ENCODE measurements at places on chromosomes 12 and 14. TPM values are rescaled to one million over a fixed set of nuclear protein-coding genes. Genes with fewer than 3 reads are reported as not detected.

DNA sequence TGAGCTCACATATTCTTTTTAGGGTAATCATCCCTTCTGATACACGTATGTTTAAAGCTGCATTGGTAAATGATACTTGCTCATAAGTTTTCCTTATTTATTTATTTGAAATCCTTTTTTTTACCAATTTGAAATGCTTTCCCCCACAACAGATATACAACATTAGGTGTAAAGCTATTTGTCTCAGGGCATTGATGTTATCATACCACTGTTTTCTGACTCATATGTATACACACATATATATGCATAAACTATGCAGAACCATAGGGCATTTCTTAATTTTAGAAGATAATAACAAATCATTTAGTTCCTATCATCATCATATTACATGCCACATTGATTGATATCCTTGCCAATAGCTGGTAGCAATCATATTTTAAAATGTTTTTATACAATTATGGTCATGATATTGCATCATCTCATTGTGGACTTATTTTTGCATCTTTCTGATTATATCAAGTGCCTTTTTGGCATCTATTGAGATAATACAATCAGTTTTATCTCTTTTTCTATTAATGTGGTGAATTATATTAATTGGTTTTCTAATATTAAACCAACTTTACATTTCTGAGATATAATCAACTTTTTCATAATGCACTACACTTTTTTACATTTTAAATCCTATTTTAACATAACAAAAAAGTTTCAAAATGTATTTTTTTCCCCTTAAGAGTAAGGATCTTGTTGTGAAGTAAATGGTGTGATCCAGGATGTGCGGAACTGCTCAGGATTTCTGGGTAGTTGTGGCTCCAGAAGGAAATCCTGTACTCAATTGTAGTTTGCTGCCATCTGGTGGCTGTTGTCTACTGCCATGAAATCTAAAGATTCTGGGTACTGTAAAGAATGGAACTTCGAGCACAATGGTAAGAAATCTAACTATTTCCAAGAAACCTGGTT lies 16.7 kb downstream of the OR9K2 start:
- peak; percentile 34 for DNase-seq

- DNase-seq = no peak
Observed at GRCh38 chr12:124093297-124093696, 120.3 kb downstream of the ZNF664 start.

GRCh38 chr12:117686911-117687377 lies 281.8 kb downstream of the KSR2 start:
- DNase-seq = peak; percentile 11

DNA sequence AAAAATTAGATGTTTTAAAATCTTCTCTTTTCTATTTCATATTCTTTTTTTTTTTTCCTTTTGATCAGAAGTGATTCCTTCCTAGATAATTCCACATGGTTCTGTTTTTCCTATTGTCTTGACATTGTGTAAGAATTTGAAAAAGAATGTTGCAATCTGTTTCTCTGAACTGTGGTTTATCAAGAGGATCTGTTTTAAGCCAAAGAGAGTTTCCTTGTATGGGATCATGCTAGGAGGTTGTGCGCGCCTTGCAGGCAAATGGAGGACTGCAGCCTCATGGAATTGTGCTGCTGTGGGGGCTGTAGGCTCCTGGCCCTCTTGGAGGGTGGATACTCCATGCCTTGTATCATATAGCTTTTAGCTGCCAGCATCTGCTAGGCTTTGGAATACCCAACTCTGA lies 43.3 kb upstream of the MBIP start:
- DNase-seq = no peak

DNA sequence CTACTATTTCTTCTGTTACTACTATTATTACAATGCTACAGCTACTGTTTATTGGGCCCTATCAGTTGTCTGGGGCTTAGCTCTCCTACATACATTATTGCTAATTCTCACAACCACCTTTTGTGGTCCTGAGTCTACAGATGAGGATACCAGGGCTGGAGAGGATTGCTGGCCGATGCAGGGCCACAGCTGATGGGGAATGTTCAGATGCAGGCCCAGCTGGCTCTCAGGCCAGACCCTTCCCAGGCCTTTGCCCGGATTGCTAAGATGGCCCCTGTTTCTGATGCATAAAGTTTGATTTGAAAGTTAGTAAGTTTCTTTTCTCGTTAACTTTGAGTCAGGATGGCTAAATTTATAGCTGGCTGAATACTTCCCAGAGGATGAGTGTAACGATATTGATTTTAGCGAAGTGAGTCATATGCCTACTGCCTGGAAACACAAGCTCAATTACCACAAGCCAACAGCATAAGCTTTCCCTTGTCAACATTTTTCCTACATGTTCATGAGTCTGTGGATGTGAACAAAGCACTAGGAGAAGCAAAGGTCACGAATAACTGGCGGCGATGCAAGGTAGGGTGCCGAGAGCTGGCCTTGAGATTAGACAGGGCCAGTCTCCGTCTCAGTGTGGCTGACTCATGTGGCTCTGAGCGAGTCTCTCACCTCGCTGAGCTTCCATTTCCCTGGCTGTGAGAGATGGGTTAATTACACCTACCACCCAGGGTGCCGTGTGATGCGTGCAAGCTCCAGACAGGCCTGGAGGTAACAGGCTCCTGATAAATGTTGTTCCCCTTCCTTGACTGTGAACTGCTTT lies 111.0 kb downstream of the BEGAIN start:
- DNase-seq = peak; percentile 85

- peak; percentile 26 for DNase-seq
Observed at GRCh38 chr14:86654558-86655184, 1124.7 kb downstream of the FLRT2 start.

KCNK10 gene
- total RNA-seq = 0.60 TPM

BCL11B gene
- total RNA-seq = 7.9 TPM

DNA sequence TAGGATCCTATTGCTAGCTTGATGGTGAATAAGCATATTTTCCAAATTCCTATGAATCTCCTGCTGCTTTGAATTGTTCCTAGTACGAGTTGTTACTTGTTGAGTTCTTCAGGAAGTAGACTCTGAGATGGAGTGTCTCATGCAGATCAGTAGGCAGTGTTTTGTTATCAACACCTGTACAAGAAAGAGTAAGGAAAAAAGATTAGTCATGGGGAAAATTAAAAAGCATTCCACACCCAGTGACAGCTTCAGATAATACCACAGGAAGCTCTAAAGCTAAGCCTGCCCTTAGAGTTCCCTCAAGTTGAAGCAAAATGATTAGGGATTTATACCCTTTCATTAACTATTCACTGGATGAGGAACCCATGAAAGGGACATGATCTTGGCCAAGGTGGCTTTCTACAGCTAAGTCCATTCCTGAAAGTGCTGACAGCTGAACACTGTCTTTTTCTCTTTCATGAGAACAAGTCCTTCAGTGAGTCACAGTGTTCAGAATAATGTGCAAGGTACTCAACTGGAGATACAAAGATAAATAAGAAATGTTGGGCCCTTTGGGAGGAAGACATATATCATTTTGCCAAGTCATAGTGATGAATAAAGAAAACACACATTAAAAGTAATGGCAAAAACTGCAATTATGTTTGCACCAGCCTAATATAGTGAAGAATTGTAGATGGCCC lies 49.1 kb downstream of the CCER1 start:
- no peak for DNase-seq

GRCh38 chr14:100307766-100308426 lies 1.7 kb upstream of the SLC25A29 start:
- DNase-seq = no peak

SPTB gene
- 3.1 TPM for total RNA-seq

- no peak for DNase-seq
Observed at GRCh38 chr14:81555051-81555450, 21.4 kb upstream of the SEL1L start.

GRCh38 chr14:45811155-45811554 lies 558.2 kb upstream of the MIS18BP1 start:
- DNase-seq = no peak

- no peak for DNase-seq
Observed at GRCh38 chr14:90850487-90850886, 34.3 kb upstream of the TTC7B start.

DNA sequence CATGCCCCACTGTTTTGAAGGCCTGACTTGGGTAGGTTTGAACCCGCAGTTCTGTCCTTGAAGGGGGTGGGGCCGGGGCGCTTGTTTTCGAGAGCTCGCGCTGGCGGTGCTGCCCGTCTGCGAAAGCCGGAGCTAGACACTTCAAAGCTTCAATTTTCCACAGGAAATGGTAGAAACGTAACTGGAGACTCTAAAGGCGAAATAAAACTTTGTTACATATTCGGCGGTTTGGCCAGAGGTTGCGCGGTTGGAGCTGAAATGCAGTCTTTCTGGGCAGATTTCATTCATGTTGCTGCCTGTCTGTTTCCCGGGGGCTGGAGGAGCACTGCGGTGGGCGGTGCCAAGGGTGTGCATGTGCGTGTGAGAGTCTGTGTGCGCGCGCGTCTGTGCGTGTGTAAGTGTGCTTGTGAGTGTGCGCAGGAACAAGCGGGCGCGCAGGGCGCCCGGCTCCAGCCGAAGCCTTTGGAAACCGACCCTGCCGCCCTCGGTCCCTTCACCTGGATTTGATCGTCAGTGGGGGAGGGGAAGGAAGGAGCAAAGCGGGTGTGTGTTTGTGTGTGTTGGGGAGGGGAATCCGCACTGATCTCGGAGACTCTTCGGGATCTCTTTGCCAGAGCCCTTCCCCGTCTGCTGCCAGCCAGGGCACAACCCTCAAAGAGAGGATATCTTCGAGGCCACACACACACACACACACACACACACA lies 227.7 kb upstream of the CRY1 start:
- no peak for DNase-seq

DNA sequence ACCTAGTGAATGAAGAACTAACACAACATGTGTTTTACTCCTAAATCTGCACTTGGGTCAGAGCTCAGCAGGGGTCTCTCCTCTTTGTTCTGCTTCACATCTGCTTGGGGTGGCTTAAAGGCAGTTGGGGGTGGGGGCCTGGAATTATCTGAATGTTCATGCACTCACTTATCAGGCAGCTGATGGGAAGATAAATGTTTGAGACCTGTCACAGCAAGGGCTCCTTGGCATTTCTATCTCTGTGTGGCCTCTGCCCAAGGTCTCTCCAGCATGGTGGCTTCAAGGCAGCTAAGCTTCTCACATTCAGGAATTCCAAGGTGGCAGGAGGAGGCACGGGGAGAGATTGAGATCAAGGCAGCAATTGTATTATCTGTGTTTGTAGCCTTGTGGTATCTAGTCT lies 6.4 kb upstream of the HMGA2 start:
- DNase-seq = no peak

C1QL4 gene
- total RNA-seq = 0.12 TPM

COL2A1 gene
- 0.09 TPM for total RNA-seq

DNA sequence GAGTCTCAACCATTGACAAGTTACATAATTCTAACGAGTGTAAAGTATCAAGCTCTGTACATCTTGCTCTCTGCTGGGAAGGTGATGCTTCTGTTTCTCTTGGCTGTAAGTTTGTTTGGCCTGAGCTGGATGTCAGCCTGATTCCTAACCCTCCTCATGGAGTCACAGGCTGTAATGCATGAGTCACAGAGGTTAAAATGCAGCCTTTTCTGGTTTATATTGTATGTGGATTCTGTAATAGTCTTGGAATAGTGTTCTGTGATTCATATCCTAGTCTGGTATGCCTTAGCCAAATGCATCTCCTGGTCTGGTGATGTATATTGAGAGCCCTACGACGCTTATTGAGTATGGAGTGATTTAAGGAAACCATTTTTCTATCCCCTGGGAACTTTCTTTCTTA lies 104.5 kb upstream of the FRMD6 start:
- peak; percentile 41 for DNase-seq

- DNase-seq = no peak
Observed at GRCh38 chr12:108180255-108181094, 51.4 kb downstream of the WSCD2 start.

DNA sequence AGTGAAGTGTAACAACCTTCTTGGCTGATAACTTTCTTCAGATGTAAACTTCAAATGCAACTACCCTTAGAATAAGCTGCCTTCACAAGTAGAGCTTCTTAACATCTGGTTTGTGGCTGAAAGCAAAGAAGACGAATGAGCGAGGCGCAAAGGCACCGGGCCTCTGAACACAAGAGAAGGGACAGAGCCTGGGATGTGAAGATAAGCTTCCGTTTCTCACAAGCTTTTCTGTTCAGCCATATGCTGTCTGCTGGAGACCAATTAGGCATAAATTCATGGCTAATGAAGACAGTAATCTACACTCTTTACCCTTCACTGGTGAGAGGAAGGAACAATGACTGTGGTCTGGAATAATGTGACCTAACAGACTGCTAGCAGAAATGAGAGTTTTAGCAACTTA lies 195.2 kb downstream of the ATXN7L3B start:
- DNase-seq = no peak

DNA sequence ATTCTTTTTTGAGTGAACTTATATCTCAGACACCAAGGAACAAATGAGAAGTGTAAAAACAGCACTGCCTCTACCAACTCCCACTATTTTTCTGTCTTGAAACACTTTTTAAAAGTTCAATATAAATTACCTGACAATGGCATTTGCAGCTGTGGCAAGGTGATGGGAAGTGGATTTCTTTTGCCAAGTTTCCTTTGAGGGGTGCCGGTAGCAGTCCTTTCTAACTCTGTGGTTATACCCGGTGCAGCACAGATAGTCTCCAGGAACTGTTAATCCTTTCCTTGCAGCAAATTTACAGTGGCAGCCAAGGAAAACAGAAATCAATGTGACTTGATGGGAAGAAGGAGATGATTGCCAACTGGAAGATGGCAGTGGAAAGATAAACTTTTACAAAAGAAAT lies 243.7 kb downstream of the BCAT1 start:
- DNase-seq = no peak

GRCh38 chr14:63897721-63898163 lies 44.9 kb downstream of the SYNE2 start:
- DNase-seq = no peak

RTL1 gene
- 0.09 TPM for total RNA-seq

- DNase-seq = peak; percentile 46
Observed at GRCh38 chr14:103871596-103872480, 24.5 kb upstream of the PPP1R13B start.

- DNase-seq = no peak
Observed at GRCh38 chr12:119885549-119885948, 8.4 kb upstream of the CIT start.

TBX5 gene
- total RNA-seq = 0.20 TPM

DNA sequence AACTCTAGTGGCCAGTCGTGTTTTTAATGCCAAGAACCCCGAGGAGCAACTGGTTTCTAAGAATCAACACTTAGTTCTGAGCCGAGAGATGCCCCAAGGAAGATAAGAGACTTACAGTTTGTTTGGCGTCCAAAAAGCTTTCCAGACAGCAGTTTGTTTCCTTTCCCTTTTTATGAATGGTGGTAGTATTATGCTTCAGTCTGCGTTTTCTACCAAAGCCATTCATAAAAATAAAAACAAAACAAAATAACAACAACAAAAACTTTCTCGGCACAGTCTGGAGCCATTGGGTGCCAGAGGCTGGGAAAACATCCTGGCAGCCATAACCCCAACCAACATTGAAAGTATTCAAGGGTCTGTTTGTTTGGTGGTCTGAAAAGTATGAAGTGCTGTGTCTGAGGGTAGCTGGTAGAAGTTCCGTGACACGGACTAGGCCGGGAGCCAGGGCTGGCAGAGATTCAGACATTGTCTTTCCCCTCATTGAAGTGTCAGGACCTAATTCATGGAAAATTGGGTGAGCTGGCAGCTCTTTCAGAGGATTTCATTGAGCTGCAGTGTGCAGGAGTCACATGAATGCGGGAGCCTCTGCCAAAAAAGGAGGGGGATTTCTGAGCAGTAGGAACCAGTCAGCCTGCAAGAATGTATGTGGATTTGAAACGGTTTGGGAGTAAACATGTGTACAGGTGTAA lies 124.2 kb downstream of the HMGA2 start:
- peak; percentile 72 for DNase-seq
